Occipital lobe (tissue), 3 donors: ENCODE measurements at places on chromosomes 1 and 21. TPM values are rescaled to one million over a fixed set of nuclear protein-coding genes. Genes with fewer than 3 reads are reported as not detected.

GRCh38 chr1:19824541-19824940 is 9.5 kb upstream of the RNF186 start:
- no peak for DNase-seq

GRCh38 chr21:36125512-36126207 is 9.2 kb upstream of the CBR3 start:
- DNase-seq: no peak

DNA sequence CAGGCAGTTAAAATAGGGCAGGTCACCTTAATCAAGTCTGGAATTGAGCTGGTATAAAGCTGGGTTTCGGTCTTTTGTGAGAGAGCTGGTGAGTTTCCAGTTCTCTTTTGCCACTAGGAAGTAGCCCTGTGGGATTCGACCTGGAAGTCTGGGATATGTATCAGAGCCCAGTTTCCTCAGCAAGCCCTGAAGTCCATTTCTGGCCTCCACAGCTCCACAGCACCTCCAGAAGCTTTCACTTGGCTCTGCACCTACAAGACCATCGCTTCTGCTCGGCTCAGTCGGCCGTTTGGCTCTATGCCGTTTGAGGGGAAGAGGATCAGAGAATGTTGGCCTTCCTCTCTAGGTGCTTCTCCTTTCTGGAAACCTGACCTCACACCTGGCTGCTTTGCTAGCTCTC is 148.0 kb downstream of the GALNT2 start:
- DNase-seq: peak; percentile 32

GPR25 gene
- not detected for total RNA-seq
